ENCODE measurements at places on chromosomes 6 and 20.
A peak's percentile ranks its signal among the peaks of the same experiment; 100 is the strongest.

DNA sequence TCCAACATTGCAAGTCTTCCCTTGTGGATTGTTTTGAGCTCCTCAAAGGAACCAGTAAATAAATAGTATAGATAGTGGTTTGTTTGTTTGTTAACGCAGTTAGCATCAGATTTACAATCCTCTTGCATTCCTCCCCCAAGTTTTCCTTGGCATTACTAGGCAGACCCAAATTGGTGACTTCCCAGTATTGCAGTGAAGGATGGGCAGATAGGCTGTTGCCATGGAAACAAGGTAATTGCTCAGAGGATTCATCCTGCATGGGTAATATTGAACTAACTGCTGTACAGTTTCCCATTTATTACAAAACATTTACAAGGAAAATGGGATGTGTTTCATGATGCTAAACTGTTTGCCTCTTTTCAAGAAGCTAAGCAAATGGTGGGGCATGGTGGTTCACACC, 477.2 kb downstream of the EPM2A start:
- DNase-seq = no peak

GRCh38 chr6:91099479-91099878, 512.6 kb upstream of the MAP3K7 start:
- no peak for DNase-seq

DNA sequence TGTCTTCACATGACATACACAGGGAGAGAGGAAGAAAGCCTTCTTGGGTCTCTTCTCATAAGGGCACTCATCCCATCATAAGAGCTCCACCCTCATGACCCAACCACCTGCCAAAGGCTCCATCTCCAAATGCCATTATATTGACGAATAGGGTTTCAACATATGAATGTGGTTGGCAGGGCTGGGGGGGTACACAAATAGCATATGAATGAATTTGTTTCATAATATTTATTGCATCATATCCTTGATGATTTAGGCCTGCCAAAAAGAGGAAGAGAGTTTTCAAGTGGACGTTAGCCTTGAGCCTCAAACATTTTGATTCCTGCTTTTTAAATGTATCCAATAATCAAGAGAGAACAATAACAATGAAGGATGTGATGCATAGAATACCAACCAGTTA, 26.2 kb upstream of the OPRM1 start:
- peak; percentile 73 for DNase-seq

DNA sequence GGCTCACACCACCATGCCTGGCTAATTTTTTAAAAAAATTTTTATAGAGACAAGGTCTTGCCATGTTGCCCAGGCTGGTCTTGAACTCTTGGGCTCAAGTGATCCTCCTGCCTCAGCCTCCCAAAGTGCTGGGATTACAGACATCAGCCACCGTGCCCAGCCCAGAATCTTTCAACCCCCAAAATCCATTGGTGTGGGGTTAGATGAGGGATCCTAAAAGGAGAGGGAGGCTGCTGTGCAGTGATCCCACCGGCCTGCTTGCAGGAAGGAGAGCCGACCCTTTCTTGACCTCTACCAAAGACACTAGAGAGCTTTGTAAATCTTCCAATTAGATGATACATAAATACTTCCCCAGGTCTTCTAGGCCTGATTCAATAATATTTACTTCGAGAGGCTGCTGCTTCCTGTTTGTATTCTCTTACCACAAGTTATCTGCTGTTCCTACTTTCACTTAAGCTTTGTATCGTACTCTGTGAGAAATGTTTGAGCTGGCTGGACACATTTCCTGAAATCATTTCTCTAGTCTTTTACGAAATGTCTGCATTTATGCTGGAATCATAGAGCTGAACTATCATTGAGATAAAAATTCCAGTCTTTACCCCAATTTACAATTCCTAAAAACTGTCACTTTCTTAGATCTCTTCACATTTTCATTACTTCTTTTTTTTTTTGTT, 49.3 kb upstream of the IER3 start:
- peak; percentile 63 for DNase-seq

- DNase-seq = no peak
These were observed 288.0 kb upstream of the AGPAT4 start for GRCh38 chr6:161561908-161562307.

GRCh38 chr6:84193114-84193708, 34.2 kb downstream of the CEP162 start:
- no peak for DNase-seq

GRCh38 chr6:37982317-37982716, 162.8 kb downstream of the ZFAND3 start:
- peak; percentile 20 for DNase-seq

DNA sequence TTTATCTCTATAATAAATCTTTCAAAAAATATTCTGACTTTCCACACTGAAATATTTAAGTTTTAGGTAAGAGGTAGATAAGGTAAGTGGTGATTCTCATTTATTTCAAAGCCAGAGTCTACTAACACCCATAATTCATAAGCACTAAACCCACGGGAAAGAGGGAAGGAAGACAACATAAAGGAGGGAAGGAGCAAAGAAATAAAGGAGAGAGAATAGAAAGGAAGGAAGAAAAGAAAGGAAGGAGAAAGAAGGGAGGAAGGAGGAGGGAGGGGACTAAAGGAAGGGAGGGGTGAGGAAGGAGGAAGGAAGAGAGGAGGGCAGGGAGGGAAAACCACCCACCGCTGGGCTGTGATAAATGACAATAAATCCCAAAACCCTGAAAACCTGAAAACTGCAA, 25.2 kb downstream of the MAP3K5 start:
- no peak for DNase-seq

Measured in suppressor macrophage (primary cell).